ENCODE measurements at places on chromosomes 13 and 19.

- no peak for DNase-seq
These were observed 27.4 kb upstream of the F7 start for GRCh38 chr13:113077953-113078901.

DNA sequence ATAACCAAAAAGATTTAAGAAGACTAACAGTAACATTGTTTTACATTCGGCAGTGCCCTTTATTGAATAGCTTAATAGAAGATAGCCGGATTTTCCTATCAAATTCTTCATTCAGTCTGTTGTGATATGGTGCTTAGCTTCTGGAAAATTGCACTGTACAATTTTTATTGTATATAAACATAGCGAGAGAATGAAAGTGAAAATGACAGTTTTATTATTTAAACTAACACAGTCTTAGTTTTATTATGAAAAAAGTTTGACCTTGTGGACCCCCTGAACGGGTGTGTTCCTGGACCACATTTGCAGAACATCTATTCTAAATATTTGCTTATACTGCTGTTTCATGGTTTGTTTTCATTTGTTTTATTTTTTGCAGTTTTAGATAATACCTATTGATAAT is 8.6 kb downstream of the ITM2B start:
- no peak for DNase-seq

- no peak for DNase-seq
These were observed 1.8 kb upstream of the LILRB4 start for GRCh38 chr19:54660964-54661363.

GRCh38 chr13:85186356-85187045 is 612.7 kb downstream of the SLITRK6 start:
- no peak for DNase-seq

DNA sequence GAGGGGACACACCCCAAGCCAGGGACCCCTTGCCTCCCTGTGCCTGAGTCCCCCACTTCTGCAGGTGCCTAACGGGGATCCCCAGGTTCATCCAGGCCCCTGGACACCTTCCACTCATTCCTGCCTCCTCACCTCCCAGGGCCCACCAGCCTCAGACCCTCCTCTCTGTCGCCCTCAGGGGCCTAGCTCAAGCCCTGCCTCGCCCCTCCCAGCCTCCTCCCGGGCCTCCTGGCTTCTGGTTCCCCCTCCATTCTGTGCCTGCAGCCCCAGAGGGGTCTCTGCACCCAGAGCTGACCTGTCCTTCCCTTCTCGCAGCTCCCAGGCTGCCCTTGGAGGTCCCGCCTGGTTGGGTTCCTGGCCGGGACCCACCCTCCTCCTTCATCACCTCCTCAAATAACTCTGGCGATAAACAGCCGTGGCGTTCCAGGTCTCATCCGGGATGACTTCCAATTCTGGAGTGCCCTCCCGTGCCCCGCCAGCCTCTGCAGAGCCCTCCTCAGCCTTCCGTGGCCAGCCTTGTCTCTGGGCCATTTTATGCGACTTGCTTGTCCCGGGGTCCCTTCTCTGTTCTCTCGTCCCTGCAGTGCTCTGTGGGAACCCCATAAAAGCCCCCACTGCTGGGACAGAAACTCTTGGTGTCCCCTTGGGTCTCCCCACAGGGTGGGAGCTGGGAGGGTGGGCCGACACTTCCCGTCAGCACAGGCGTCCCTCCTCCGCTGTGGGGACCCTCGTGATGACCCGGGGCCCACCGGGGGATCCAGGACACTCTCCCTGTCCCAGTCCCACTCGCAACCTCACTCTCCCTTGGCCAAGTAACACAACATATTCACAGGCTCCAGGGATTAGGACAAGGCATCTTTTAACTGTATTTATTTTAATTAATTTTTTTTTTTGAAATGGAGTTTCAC is 9.2 kb downstream of the JOSD2 start:
- no peak for DNase-seq

DNA sequence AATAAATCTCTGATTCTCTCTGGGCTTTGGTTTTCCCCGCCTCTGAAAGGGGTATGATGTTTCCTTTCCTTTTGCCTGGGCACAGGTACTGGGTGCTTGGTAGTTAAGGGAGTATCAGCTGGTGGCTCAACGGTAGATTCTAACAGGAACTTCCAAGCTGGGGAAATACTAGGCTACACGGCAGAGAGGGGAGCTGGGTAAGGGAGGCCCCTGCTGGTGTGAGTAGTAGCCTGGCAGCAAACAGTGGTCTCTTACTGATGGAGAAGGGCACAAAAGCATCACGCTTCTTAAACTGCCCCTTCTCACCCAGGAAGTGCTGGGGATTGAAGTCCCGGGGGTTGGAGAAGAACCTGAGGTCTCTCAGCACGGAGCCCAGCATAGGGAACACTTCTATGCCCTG is 26.9 kb upstream of the CYP2A7 start:
- no peak for DNase-seq

DNA sequence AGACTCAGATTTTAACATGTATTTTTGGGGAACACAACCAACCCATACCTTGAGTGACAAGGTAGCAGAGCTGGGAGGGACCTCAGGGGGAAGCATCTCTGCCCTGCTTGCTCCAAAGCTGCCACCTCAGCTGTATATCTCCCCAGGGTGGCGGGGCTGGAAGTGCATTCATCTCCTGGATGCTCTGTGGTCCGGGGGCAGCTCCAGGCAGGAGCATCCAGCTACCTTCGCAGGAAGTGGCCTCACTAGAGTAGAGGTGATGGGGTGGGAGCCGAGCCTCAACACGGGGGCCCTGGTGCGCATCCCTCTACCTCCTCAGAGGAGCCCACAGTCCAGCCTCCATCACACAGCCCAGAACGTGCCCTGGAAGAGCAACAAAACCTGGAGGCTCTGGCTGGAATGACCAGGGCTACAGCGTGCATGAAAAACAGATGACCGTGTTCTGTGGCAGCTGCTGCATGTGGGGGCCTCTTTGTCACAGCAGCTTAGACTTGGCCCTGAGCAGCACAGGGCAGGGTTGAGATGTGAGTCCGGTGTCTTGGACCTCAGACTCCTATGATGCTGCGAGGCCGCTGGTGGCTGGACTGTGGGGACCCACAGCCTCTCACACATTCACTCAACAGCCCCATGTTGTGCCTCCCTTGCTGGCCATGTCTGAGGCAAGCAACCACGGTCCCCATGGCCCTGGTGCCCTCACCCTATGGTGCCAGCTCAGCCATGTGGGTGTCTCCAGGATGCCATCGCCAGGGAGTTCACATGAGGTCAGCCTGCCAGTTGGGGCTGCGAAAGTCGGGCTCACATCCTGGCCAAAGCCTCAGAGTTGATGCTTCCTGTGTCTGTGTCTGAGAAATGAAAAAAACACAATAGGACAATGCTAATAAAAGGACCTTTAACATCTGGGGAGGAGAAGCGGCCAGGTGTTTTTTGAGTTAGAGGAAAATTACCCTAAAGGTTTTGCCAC is 17.1 kb upstream of the GAS6 start:
- DNase-seq: no peak

DNA sequence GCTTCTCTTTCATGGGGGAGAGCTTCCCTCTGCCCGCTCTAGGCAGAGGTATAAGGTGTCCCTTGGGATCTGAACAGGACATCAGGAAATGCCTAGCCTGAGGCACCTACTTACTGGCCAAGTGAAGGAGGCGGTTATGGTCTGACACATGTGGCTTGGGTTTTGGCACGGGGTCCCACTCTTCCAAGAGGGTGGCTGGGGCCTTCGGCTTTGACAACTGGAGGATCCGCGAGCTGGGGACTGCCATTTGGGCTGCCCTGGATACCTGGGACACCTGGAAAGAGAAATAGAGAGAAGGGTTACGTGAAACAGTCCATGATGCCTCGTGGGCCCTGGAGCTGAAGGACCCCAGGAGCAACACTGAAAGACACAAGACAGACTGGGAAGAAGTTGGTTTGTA is 22.4 kb upstream of the MIER2 start:
- no peak for DNase-seq

DNA sequence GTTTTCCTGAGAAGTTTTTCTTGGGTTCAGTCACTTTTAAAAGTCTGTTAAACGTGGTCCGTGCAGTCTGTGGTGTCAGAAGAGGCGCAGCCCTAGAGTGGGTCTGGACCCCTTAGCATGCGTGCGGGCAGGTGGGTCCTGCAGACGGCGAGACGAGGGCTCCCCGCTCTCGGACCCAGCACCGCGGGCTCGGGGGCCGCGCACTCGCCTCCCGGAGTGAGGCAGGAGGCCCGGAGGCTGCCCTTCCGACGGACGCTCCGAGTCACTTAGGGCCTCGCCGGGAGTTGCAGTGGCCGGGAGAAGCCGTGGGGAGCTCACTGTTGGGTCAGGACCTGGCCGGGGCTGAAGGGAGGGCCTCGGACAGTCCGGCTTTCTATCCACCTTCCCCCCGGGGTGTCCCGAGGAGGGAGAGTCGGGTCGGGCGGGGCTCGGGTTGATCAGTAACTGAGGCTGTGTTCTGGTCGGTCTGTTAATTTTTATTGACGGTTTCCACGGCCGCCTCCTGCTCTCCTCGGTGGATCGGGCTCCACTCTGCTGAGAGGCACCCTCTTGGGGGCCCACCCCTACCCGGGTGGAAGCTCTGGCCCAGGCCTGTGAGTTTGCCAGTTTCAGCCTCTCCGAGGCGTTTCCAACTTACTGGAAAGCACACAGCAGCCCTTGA is 1.3 kb downstream of the PTBP1 start:
- DNase-seq: peak; percentile 20

DNA sequence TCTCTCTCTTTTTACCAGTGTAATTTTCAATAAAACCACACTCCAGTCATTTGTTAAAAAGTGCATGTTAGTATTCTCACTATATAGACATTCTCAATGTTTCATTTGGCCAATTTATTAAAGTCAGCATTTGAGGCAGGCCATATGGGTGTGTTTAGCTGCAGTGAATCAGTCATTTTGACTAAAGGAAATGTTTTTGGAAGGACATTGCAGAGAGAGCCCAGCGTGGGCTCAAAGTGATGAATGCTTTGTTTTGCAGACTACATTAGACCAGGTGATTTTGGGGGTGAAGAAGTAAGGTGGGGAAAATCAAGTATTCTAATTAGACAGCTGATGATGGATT is 116.7 kb downstream of the POSTN start:
- DNase-seq: no peak

GRCh38 chr13:27125357-27126282 is 46.0 kb downstream of the USP12 start:
- no peak for DNase-seq

- no peak for DNase-seq
These were observed 22.2 kb downstream of the NFIX start for GRCh38 chr19:13017306-13018034.

DNA sequence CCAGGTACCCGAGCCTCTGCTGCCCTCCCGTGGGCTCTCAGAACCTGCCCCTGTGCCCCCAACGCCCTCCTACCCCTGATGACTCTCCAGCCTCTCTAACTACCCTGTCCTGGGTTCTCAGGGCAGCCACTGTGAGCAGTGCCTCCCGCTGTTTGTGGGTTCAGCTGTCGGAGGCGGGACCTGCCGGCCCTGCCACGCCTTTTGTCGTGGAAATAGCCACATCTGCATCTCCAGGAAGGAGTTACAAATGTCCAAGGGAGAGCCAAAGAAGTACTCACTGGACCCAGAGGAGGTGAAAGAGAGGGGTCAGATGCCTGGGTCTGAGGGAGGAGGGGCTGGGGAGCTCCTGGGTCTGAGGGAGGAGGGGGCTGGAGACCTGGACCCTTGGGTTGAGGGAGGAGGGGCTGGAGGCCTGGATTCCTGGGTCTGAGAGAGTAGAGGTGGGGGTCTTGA is 20.0 kb downstream of the CNFN start:
- DNase-seq: no peak

- no peak for DNase-seq
These were observed 516.5 kb downstream of the SUCLA2 start for GRCh38 chr13:47484548-47484947.

DNA sequence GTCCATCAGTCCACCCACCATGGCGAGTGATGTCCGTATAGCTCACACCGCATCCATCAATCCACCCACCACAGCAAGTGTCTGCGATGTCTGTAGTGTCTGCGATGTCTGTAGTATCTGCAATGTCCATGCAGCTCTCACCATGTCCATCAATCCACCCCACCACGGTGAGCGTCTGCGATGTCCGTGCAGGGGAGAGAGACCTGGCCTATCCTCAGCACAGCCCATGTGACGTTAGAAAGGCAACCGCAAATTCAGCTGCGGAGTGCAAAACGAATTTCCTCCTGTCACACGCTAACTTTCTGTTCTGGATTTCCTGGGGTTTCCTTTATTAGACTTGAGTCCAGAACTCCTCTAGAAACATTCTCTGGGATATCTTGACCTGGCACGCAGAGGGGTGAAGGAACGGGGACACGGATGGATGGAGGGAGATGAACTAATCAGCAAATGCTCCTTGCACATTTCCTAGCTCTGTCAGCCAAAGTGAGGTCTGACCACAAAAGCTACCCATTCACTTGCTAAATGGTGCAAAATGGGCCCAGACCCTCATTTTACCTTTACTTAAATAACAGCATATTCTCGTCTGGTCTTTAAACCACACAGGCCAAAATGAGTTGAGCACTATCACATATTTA is 18.3 kb downstream of the RASA3 start:
- no peak for DNase-seq

GRCh38 chr19:36215276-36216123 is 594 bp downstream of the ZNF146 start:
- DNase-seq: peak; percentile 20

DNA sequence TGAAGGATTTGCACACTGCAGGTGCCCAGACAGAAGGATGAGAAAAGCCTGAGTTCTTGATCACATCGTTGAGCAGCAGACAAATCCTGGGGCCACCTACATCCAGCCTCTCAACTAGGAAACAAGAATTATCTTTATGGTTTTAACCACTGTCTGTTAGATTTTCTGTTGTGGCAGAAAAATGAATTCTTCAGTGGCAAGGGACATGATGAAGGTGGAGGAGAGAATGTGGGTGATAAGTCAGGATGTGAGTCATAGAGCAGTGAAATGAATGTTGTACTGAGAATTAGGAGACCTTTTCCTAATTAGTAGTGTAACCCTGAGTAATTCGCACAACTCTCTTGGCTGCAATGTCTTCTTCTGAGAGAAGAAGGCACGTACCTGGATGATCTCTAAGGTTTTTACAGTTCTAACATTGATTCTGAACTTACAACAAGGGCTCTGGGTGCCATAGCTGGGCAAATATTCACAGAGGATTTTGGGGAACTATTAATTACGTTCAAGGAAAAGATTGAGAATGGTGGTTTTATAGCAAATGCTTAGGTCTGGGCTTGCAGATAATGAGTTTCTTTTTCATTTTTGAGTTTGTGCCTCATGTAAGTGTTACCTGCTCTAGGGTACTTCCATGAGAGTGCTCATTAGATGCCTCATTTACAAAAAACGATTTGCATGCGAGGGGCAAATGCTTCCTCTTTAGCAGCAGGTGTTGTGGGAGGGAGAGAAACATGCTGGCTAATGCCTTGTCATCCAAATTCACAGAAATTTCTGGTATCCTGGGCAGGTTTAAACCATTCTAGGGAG is 111.0 kb upstream of the KL start:
- DNase-seq: no peak
